ENCODE measurements at places on chromosomes 1 and 21.

DNA sequence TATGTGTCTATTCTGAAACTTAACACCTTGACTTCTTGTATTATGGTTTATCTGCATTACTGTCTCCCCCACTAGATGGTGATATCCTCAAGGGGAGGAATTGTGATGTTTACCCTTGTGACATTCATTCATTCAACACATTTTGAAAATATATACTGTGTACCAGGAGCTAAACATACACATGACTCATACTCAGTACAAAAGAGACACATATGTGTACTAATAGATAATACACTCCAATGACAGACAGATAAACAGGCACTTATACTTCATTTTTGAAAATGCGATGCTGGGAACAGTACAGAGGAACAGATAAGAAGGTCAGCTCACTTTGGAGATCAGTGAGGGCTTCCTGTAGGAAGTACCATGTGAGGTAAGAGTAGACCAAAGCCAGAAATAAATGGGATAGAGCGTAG is 8.9 kb upstream of the RAB3GAP2 start:
- DNase-seq: no peak

DNA sequence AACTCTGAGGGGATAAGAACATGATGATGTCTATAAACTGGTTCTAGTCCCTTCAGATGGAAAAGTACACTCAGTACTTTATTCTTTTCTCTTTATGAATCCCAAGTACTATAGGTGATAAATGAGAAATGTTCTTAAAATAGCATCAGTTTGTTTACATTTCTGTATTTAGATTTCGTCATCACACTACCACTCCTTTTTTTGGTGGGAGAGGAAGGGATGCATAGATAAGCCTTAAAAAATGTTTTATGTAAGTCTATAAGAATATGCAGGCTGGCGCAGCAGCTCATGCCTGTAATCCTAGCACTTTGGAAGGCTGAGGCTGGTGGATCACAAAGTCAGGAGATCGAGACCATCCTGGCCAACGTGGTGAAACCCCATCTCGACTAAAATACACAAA is 144.8 kb downstream of the USP25 start:
- DNase-seq: no peak

DNA sequence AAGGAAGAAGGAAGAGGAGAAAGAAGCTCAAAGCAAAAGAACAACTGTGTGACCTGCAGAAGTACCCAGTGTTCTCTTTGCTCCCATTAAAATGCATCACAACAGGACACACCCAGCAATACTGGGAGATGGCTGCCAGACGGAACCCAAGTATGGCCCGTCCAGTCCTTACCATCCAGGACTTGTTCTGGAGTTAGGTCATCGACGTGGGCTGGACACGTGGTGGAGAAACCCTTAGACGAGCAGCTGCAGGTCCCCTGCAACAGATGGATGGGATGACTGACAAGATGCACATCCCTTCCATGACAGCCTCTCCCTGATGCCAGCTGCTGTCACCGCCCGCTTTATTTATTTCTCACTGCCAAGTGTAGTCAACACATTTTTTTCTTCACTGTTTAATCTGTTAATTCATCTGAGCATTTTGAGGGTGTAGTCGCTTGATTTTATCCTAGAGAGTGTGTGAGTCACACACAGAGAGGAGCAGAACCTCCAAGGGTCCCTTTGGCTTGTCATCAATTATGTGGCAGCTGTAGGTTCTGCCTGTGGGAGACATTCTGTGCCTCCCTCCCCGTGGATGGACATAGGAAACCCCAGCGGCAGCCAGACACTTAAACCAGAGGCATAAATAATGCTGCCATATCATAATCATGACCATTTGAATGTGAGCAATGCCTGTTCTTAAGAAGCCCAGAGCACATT is 80.9 kb downstream of the ABCA4 start:
- DNase-seq: no peak

- no peak for DNase-seq
Measured at GRCh38 chr1:40630488-40631223, 34.8 kb downstream of the RIMS3 start.

DNA sequence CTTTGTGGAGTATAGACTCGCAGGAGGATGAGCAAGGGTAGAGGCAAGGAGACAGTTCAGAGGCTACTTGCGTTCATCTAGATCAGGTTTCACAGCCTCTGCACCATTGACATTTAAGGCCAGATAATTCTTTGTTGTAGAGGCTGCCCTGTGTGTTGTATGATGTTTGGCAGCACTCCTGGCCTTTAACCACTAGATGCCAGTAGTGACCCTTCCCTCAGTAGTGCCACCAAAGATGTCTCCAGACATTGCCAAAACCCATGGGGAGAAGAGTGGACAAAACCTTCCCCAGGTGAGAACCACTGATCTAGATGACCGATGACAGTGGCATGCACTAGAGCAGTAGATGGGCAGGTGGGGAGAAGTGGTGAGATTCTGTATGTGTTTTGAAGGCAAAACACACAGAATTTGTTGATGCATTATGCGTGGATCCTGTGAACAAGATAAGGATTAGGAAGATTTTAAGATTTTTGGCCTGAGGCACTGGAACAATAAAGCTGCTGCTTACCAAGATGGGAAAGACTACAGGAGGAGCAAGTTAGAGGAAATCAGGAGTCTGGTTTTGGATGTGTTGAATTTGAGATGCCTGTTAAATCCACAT is 9.9 kb upstream of the COG2 start:
- DNase-seq: no peak

DNA sequence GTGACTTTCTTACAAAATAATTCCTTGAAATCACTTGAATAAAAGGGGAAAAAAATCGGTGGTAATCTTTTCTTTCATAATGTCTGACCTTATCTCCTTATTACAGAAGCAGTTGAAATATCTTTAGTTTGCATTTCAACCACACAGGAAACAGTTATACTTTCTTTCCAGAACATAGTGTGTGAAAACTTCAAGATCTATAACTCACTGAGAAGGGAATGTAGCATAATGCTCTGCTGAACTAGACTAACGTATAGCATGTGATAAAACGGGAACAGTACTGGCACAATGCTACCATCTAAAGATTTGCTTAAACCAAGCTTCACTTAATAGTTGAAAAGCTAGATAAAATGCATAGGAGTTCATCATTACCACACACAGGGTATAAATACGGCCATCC is 45.0 kb downstream of the VAV3 start:
- DNase-seq: no peak

DNA sequence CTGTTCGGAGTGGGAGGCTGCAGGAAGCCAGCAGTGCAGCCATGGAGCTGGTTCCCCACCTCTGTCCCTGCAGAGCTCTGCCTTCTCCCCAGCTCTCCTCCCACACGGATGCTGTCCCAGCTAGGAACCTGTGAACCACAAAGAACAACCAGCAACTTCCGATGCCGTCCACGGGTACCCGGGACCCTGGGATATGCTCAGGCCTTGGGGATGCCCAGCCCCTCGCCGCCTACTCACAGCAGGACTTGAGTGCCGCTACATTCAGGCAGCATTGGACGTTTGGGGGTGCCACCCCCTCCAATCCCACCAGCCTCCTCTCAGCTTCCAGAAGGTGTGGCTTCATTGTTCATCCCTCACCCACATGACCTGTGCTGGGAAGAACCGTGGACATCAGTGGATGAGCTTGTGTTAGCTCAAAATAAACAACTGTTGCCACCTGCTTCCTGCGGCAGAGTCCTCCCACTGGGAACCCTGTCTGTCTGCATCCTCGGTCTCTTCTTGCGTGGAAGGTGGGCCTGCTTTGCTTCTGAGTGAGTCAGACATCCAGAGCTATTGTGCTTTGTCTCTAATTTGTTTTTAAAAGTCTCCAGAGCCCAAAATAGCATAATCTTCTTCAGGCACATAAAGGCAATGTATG is 20.1 kb upstream of the AJAP1 start:
- no peak for DNase-seq

DNA sequence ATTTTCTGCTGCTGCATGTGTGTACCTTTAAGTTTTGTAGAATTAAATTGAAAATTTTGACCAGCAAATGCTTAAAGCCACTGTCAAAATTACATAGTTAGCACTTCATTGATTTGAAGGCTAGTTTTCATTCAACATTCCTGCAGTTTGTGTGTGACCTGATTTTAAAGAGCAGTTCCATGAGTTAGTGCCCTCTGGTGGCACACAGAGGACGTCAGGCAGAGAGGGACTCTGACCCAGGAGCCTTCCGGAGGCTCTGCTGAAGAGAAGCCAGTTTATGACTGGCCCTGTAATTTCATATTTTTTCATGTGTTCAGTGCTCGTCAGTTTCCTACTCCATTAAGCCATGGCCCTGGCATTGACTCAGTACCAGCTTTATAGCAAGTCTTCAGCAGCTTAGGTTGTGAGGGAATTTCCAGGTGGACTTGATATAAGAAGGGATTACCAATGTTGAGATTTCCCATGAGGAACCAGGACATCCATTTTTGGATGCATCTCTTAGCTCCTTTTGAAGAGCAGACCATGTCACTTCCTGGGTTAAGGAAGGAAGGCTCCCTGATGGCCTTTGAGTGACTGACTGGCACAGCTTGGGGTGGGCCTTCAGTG is 104.7 kb downstream of the CAMTA1 start:
- DNase-seq: no peak

GRCh38 chr1:193179094-193179493 is 7.3 kb downstream of the B3GALT2 start:
- no peak for DNase-seq

DNA sequence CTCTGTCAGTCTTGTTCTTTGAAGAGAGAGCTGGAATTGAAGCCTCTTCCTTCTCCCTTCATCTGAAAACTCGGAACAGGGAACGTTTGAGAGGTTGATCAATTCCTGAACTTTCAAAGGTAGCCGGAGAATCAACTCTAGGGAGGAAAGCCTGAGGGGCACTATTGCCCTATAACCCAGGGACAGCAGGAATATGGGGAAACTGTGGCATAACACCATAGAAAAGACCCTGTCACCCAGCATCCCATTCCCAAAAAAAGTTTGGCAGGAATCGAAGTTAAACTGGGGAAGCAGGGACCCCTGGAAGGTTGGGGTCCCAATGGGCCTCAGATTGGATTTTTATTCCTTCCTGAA is 5.1 kb upstream of the NHLH1 start:
- no peak for DNase-seq

- DNase-seq: no peak
Measured at GRCh38 chr21:33451634-33452071, 28.1 kb downstream of the TMEM50B start.

- no peak for DNase-seq
Measured at GRCh38 chr1:178552856-178553255, 39.9 kb downstream of the TEX35 start.

DNA sequence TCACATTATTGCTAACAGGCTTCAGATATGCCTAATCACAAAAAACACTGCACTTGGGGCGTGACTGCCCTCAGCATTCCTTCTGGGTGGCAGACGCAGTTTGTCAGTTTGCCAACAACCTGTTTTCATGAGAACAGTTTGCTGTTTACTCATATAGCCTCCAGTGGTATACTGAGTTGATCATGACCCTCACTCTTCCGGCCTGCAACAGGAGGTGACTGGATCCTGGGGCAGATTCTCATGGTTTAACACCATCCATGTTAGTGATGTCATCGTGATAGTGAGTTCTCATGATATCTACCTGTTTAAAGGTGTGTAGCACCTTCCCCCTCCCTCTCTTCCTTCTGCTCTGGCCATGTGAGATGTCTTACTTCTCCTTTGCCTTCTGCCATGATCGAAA is 555.2 kb downstream of the PLPP3 start:
- DNase-seq: no peak

- DNase-seq: no peak
Measured at GRCh38 chr21:45255381-45256020, 32.2 kb downstream of the POFUT2 start.

GRCh38 chr1:94648225-94649007 is 106.9 kb upstream of the F3 start:
- DNase-seq: no peak

GRCh38 chr1:245396615-245397014 is 241.8 kb downstream of the KIF26B start:
- no peak for DNase-seq

DNA sequence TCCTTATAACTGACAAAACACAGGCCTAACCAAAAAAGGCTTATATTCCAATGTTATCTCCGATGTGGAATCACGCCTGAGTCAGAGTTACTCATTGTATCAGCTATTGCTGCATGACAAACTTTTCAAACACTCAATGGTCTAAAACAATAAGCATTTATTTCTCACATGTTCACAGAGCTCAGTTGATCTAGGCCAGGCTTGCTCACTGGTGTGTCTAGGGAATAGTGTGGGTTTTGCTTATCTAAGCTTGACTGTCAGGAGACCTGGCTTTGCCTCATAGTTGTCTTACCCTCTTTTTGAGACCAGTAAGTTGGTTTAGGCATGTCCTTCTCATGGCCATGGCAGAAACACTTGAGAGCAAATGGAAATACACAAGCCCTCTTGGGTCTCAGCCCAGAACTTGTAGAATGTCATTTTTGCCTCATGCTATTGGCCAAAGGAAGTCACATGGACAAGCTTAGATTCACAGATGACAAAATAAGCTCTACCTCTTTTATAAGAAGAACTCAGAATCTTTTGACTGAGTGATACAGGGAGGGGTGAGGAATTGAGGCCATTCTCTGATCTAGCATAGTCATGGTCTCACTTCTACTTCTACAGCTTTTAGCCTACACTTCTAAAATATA is 130.8 kb downstream of the HMCN1 start:
- DNase-seq: no peak

DNA sequence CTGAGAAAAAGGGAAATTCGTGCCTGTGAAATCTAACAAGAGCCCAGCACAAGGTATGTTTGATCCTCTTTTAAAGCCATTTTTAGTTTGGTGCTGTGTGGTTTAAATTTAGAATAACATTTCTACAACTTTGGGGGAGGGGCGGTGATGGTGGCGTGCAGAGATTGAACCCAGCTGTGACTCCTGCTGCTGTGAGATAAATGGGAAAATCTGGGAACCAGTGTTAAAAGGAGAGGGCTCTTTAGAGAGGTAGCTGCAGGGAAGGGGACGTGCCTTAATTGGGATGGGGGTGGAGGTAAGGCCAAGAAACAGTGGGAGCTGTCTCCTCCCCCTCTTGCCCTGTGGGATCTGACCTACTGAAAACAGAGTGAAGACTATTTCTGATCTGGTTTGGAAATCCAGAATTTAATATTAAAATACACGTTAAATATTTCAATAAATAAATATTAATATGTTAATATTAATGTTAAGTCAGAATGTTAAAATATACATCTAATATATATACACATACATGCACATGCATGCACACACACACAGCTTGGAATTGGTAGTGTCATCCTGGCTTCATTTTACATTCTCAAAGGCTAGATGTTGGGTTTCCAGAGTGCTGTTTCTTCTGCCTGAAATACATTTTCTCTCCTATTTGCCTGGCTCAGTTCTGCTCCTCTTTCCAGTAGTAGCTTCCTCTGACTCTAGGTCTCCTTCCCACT is 30.1 kb upstream of the DNAJC6 start:
- DNase-seq: no peak

DNA sequence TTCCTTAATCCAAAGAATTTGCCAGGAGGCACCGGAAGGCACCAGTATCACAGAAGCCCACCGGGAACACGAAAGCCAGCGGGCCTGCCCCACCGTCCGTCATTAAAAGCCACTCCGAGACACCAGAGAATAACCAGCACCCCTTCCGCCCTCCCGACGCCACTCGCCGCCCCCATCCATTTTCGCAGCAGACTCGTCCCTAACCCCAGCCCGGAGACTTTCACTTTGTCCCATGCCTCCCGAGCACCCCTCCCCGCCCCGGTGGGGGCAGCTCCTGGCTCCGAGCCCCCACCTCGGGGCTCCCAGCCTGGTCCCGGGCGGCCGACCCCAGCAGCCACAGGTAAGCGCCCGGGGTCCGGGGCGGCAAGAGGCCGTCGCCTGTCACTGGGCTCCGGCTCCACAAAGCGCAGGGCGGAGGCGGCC is 105.4 kb downstream of the SLC45A1 start:
- no peak for DNase-seq

GRCh38 chr1:5833911-5834310 is 158.3 kb downstream of the NPHP4 start:
- DNase-seq: no peak

Measured in activated CD4-positive, alpha-beta T cell treated with anti-CD3 and anti-CD28 coated beads for 1 hour (primary cell).